ENCODE measurements at places on chromosomes 7 and 10.

DNA sequence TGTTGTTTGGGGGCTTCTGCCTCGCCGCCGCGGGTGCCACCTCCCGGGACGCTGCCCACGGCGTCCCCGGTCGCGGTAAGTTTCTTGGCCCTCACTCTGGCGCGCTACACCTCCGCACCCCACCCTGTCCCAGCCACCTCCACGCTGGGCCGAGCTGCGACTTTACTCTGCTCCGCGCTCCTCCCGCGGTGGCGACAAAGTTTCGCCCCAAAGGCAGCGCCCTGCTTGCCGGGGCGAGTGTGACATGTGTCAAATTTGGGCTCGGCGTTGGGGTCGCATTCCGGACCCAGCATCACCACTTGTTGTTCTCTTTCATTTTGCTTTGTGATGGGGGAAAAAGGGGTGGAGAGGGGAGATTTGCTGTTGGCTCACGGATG is 167.7 kb upstream of the PPP1R3A start:
- no peaks in the 10 kb centered on the region for H3K36me3 ChIP-seq
- peak overlapping the region; percentile 77 for H3K4me3 ChIP-seq
- H3K27ac ChIP-seq = peak overlapping the region; percentile 96
- no peak for DNase-seq
- H3K4me1 ChIP-seq = peaks cover 9% of the 10 kb centered on the region

- no peaks in the 10 kb centered on the region for H3K27me3 ChIP-seq
- H3K4me3 ChIP-seq = no peak overlapping the region
- no peaks in the 10 kb centered on the region for H3K36me3 ChIP-seq
- no peaks in the 10 kb centered on the region for H3K4me1 ChIP-seq
- DNase-seq = no peak
- no peak overlapping the region for H3K27ac ChIP-seq
Observed at GRCh38 chr7:157619753-157620525, 283.1 kb downstream of the DNAJB6 start.

DNA sequence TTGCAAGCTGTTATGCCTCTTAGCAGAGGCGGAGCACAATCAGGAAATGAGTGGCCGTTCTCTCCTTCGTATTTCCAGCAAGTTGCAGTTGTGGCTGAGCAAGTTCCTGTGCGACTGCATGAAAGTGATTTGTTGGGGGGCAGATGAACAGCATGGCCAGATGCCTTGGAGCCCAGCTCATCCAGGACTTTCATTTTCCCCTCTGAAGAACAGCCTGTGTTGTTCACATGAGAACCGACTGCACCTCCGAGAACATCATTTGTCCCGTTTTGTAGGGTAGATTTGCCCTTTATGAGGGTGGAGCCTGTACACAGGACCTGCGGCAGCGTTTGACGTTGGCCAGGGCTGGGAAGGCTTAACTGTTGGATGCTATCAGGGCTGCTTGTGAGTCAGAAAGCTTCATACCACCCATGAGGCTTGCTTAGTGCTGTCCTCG is 4.4 kb downstream of the BAG3 start:
- no peaks in the 10 kb centered on the region for H3K27me3 ChIP-seq
- H3K4me3 ChIP-seq = peak overlapping the region; percentile 32
- H3K27ac ChIP-seq = peak overlapping the region; percentile 100
- H3K4me1 ChIP-seq = peaks cover 80% of the 10 kb centered on the region
- H3K36me3 ChIP-seq = no peaks in the 10 kb centered on the region

DNA sequence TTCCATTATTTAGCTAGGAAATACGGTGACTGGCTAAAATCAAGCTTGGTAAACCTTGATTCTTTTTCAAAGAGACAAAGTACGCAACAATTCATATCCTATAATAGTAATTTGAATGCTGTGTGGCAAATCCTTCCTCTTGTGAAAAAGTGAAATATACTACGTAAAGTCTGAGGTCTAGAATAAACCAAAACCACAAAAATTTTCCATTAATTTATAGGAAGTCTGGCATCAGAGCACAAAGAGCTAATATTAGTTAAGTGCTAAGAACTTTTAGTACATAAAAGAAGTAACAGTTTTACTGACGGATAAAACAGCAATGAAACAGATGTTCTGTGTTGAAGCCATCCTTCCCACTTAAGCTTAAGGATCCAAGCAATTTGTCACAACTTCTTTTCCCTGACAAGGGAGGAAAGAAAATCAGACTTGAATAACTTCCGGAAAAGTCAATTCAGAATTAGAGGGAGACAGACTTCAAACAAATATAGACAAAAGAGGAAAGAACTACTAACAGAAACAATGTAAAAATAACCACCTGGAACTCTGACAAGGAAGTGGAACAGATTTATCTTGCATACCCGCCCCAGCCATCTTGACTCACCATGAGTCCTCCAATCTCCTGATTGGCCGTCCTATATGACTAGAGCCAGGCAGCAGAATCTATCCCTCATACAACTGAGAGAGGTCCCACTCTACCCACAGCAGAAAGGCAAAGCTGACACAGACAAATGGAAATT is 34.6 kb downstream of the RHEB start:
- no peaks in the 10 kb centered on the region for H3K36me3 ChIP-seq
- H3K27me3 ChIP-seq = no peaks in the 10 kb centered on the region
- peaks cover 20% of the 10 kb centered on the region for H3K4me1 ChIP-seq
- no peak overlapping the region for H3K4me3 ChIP-seq
- DNase-seq = no peak
- H3K27ac ChIP-seq = no peak overlapping the region

DNA sequence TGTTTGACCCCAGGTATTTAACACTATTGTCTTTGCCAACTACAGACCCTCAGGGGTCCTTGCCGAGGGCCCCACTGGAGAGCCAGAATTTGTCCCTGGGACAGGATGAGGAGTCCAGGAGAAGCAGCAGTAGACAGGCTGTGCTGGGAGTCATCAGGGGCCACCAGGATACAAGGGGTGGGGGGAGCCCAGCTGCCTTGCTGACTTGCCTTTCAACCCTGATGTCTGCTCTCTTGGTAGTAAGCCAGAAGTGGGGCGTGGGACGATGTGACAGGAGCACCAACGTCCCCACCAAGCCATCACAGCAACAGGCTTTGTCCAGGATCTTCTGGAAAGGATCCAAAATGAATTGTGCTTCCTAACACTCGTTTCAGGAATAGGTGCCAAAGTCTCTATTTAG is 62.4 kb upstream of the CDCA7L start:
- H3K36me3 ChIP-seq = no peaks in the 10 kb centered on the region
- no peak overlapping the region for H3K4me3 ChIP-seq

DNA sequence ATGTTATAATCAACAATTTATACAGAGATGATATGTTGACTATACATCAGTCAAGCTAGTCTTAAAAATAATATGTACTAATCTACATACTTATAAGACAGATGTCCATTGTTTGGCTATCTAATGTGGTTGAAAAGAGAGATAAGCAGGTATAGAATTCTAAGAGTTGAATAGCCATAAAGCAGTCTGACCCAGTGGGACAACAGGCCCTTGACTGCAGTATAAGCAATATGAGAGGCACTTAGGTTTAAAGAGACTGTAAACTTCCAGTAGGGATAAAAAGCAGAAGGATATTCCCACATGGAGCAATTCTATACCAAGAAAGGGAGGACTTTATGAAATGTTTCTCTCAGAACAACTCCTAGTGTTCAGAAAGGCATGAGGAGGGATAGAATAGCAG is 139.3 kb downstream of the ELAPOR2 start:
- H3K4me1 ChIP-seq = no peaks in the 10 kb centered on the region
- H3K27me3 ChIP-seq = no peaks in the 10 kb centered on the region
- H3K36me3 ChIP-seq = no peaks in the 10 kb centered on the region
- H3K27ac ChIP-seq = no peak overlapping the region

- no peaks in the 10 kb centered on the region for H3K4me1 ChIP-seq
- H3K27ac ChIP-seq = no peak overlapping the region
- H3K27me3 ChIP-seq = no peaks in the 10 kb centered on the region
Observed at GRCh38 chr7:128968624-128969023, 30.9 kb downstream of the IRF5 start.

DNA sequence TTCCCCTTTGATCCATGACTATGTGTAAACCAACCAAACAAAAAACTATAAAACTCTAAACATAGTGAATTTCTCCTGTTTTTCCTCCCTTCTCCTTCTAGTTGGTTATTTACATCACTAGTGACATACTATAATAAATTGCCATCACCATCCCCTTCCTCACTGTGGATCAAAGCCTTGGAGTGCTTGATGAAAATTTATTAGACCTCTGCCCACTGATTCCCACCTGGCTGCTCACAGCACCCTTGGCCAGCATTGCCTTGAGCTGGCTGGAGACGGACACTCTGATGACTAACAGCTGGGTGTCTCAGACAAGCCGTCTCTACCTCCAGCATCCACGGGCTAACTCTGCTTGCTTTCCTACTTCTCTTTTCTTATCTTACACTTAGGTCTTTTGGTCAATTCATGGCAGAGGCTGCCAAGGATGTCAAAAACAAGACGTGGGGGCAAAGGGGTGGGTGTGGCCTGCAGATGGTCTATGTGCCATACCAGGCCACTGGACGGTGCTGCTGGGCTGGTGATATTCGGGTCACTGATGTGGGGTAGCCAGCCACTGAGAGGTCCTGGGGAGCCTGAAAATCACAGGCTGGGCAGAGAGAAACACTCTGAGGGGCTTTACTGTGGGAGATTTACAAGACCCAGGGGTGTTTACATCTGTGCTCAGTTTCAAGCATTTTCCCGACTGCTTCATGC is 207.8 kb downstream of the TAX1BP1 start:
- no peak for DNase-seq
- H3K4me3 ChIP-seq = no peak overlapping the region
- no peaks in the 10 kb centered on the region for H3K27me3 ChIP-seq
- H3K36me3 ChIP-seq = no peaks in the 10 kb centered on the region
- peaks cover 52% of the 10 kb centered on the region for H3K4me1 ChIP-seq

DNA sequence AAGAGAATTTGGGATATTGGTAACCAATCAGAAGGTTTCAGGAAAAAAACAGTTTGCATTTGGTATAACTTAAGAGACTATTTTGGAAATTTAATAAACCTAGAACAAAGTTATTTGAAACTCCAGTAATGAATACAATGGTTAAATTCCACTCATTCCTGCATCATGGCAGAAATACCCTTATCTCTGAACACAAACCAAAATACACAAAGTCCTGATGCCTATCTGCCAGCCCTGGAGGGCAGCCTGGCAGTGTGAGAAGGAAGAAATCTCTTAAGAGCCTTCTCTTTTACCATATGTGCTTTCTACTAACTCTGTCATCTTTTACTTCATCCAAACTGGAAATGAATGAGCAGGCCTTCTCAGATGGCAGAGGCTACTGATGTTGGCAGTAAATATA is 147.1 kb upstream of the LYZL1 start:
- no peak overlapping the region for H3K27ac ChIP-seq
- H3K27me3 ChIP-seq = no peaks in the 10 kb centered on the region
- no peak for DNase-seq
- H3K4me3 ChIP-seq = no peak overlapping the region

- H3K4me1 ChIP-seq = no peaks in the 10 kb centered on the region
- H3K27ac ChIP-seq = no peak overlapping the region
- H3K4me3 ChIP-seq = no peak overlapping the region
- no peaks in the 10 kb centered on the region for H3K36me3 ChIP-seq
Observed at GRCh38 chr10:126434235-126434634, 46.0 kb upstream of the ADAM12 start.

DNA sequence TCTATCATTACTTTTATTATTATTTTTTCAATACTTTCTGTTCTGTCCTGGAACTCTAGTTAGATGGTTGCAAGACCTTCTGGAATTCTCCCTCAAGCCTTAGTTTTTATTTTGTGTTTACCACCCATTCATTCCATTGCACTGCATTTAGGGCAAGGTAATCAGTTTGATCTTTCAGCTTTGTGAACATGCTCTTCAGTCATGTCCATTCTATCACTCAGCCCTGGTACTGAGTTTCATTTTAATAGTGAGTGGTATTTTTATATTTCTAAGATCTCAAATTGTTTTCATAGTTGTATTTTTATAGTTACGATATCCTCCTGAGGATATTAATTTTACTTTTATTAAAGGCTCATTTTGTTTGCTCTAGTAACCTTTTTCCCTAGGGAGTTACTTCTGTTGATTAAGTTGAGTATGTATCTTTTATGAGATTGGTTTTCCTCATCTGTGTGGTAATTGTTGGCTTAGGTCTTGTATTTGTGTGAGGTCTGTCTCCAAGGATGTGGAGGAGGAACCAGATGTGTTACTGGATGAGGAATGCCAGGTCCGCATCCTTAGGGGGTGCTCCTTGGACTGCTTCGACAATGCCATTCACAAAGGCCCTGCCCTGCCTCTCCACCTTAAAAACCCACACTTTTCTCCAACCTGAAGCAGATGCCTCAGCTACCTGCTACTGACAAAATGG is 46.7 kb upstream of the RAB18 start:
- H3K4me1 ChIP-seq = no peaks in the 10 kb centered on the region
- H3K27ac ChIP-seq = no peak overlapping the region
- H3K27me3 ChIP-seq = no peaks in the 10 kb centered on the region
- no peaks in the 10 kb centered on the region for H3K36me3 ChIP-seq
- no peak overlapping the region for H3K4me3 ChIP-seq

DNA sequence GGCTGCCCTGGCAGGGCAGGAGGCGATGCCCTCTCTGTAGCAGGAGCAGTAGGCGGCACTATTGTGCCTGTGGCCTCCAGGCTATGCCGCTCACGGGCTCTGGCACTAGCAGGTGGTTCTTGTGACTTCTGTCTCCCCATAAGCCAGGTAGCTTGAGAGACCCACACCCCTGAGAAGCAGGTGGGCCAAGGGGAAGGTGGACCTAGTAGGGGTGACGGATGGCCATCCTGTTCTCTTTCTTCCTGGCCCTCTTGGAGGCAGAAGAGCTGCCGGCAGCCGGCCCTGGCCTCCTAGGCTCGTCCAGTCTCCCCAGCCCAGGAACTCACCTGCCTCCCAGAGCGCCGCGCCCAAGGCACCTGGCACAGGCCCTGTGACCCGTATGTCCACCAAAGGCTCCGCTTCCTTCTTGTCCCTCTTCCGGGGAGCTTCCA is 15.4 kb downstream of the MMRN2 start:
- no peak overlapping the region for H3K4me3 ChIP-seq
- no peak overlapping the region for H3K27ac ChIP-seq
- peaks cover 20% of the 10 kb centered on the region for H3K4me1 ChIP-seq
- H3K36me3 ChIP-seq = no peaks in the 10 kb centered on the region

- H3K27me3 ChIP-seq = no peaks in the 10 kb centered on the region
- H3K4me1 ChIP-seq = peaks cover 21% of the 10 kb centered on the region
- no peak overlapping the region for H3K4me3 ChIP-seq
- H3K36me3 ChIP-seq = no peaks in the 10 kb centered on the region
- no peak for DNase-seq
Observed at GRCh38 chr7:50725774-50726173, 56.9 kb downstream of the GRB10 start.

- peaks cover 15% of the 10 kb centered on the region for H3K4me1 ChIP-seq
- H3K27me3 ChIP-seq = no peaks in the 10 kb centered on the region
- H3K36me3 ChIP-seq = no peaks in the 10 kb centered on the region
Observed at GRCh38 chr10:4501306-4501705, 324.7 kb upstream of the AKR1E2 start.

GRCh38 chr10:35451151-35452016 is 115.1 kb downstream of the CCNY start:
- no peaks in the 10 kb centered on the region for H3K27me3 ChIP-seq
- H3K4me3 ChIP-seq = no peak overlapping the region
- DNase-seq = no peak
- no peaks in the 10 kb centered on the region for H3K36me3 ChIP-seq
- H3K4me1 ChIP-seq = peaks cover 76% of the 10 kb centered on the region
